Naive thymus-derived CD8-positive, alpha-beta T cell (primary cell): ENCODE measurements at places on chromosomes 2 and 18.

DNA sequence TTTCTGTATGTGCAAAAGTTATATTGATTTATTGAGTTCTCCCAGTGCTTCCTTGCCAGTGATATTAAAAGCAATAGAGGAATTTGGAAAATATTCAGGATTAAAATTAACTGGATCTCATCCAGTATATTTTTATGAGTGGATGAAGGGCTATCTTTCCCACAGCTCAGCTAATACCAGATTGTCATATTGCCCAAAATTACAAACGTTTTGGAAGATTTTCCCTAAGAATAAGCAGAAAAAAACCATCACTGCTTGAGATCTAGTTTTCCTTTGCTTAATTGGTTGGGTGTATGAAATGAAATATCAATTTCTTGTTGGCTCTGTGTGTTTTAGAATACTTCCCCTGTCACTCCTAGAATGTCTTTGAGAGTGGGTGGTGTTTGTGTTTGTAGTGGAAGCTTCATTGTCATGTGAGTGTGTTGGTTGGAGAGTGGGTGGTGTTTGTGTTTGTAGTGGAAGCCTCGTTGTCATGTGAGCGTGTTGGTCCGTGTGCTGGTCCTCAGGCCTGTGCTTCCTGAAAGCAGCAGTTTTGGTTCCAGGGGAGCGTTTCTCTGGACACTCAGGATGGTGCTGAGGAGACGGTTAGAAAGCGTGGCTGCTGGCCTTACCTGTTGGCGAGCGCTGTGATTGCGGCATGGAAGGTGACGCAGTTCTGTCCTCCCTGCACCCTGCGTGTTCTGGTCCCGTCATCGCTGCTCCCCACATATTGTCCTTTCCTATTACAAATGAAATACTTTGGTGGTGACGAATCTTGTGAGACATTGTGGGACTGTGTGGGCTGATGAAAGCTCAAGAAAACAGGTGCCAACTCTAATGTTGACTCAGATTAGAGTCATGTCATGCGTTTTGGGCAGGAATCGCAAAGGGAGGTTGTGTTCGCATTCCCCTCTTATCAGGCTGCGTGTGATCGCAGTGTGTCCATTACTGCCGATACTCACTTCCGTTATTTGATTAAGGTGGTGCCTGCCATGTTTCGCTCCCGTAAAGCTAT, 12.4 kb downstream of the ASB1 start:
- no peak for DNase-seq

DNA sequence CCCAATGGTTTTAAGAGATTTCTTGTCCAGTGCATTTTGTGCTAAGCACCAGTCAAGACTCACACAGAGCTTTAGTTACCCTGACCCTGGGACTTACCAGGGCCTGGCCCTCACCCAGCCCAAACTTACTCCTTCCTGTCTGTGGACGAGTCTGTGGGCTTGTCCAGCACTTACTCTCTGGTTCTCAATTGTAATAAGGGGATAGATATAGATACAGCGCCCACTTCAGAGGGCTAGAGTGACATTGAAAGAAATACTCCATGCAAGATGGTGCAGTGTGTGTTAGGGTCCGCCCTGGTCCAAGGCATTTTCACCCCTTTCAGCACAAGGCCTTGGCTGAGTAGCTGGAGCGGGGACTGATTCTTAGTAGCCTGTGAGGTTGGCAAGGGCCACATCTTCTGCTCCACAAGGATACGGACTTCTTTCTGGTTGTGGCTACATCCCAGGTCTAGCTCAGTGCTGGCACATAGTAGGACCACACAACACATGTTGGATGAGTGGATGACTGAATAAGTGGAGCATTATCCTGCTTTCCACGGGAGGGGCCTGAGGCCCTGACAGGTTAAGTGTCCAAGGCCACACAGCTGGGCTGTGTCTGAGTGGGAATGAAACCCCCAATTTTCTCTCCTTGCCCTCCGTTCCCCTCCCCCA, 3.8 kb upstream of the ARID5A start:
- no peak for DNase-seq

GRCh38 chr2:212858496-212858895, 292.9 kb downstream of the IKZF2 start:
- DNase-seq, result no peak

DNA sequence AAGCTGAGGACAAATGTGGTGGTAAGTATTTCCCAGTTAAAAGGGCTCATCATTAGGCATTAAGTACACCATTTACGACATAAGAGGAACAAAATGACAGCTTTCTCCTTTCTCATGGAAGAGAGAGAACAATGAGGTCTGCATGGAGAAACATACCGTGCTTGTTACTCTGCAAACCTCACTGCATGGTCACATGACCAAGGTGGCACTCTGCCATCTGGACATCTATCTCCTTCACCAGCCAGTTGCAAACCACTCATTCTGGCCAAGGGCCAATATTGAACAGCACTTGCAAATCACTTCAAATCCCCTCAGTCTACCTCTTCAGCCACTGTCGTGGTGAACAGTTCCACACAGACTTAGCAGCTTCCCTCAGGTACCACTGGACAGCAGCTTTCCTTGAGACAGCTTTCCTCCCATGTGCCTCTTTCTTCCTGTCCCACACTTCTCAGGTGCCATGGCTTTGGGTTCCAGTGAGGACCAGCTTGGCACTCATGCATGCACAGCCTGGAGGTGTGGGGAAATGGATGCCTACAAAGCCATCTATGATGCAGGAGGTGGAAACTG, 29.5 kb upstream of the DPP4 start:
- DNase-seq, result no peak

- DNase-seq, result no peak
These were observed 27.9 kb upstream of the EPC2 start for GRCh38 chr2:148616662-148617061.

- DNase-seq, result no peak
These were observed 1838.8 kb upstream of the LRRTM1 start for GRCh38 chr2:82143343-82143742.

- no peak for DNase-seq
These were observed 4.0 kb downstream of the NT5DC4 start for GRCh38 chr2:112724591-112725525.

DNA sequence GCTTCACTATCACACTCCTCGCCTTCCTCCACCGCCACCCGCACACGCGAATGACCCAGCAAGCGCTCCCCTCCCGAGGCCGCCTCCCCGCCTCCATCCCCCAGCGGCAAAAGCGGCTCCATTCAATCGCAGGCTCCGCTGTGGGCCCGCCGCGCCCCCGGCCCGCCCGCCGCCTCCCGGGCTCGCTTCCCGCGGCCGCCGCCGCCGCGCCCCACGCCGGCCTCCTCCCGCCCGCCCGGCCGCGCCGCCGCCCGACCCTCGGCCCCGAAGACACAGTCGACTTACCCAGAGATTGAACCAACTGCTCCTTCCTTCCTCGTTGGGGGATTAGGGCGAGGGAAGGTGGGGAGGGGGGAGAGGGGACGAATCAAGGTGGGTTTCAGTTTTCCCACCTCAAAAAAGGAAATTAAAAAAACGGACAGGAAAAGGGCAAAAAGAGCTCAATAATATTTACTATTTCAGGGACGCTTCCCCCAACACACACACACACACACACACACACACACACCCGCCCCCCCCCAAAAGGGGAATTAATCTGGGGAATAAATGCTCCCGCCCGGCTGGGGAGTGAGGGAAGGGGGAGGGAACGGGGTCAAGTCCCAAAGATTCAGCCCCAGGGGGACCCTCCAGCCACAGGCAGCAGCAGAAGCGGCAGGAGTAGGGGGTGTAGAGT, 743 bp downstream of the XPO1 start:
- DNase-seq, result peak; percentile 23

- peak; percentile 81 for DNase-seq
These were observed 80.0 kb downstream of the GFPT1 start for GRCh38 chr2:69306822-69307578.

GRCh38 chr2:160970052-160970965, 189.9 kb upstream of the TANK start:
- DNase-seq, result no peak

DNA sequence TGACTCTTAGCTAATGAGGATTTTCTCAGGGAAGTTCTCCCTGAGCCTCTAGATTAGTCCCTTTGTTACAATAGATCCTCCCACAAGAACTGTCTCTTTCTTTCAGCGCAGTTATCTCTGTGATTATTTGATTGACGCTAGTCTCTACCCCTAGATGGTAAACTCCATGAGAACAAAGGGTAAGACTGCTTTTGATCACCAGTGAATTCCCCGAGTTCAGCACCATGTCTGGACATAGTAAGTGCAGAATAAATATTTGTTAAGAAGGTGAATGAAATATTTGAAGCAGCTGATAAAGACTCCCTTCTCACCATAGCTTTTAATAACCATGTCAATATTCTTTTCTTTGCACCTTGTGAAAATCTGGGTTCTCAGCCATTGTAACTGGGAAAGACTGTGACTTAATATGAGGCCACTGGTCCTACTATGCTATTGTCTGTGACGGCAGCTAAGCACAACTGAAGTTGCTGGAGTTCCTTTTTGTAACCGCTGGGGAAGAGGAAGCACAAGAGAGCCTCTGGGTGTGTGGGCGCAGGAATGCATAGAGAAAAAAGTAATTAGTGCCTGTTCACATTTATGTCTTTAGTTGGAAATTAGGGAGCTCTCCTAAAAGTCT, 214.7 kb downstream of the TGIF1 start:
- DNase-seq, result no peak

GRCh38 chr18:36352384-36352783, 54.9 kb downstream of the FHOD3 start:
- no peak for DNase-seq

- no peak for DNase-seq
These were observed 10.3 kb downstream of the FBLN7 start for GRCh38 chr2:112148477-112148876.

- no peak for DNase-seq
These were observed 88.5 kb downstream of the TWIST2 start for GRCh38 chr2:238936162-238937052.

DNA sequence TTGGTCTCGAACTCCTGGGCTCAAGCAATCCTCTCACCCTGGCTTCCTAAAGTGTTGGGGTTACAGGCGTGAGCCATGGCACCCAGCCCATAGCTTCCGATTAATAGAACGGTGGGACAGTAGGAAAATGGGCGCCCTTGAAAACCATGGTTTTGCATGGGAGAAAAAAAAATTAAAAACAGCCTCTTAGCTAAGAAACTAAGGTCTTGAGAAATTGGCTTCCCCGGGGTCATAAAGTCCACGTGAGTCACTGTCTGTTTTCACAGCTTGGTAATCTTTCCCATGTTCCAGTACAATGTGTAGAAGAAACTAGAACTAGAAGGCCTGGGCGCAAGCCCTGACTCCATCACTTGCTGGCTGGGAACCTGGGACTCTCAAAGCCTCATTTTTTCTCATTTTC, 20.7 kb downstream of the B3GNT2 start:
- DNase-seq, result no peak

DNA sequence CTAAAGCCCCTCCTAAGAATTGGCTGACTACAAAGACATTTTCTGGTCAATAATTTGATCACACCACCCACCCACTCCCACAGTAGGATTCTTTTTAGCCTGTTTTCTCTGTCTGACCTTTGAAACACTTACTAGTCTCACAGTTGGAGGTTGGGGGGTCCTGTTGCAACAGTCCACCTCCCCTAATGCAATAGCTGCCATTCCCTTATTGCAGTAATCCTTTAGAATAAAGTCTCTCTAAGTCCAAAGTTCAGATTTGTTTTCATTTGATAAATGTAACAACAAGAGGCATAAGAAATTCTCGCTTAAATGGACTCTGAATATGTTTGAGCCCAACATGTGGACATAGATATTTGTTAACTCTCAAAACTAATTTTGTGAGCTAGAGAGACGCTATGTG, 1326.8 kb upstream of the TMEFF2 start:
- no peak for DNase-seq

DNA sequence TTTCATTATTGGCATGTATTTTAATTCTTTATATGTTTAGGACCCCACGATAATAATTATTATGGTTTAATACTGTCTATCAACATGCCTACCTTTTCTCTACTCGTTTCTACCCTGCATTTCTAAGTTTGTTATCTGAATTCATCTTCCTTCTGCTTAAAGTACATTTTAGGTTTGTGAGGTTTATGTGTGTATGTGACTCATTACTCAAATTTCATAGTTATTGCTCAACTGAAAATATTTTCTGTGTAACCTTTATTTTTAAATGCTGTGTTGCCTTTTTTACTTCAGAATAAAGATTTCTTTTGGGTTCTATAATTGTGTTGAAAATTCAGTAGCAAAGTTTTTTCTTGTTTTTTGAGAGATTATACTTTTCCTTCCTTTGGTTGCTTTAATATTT, 933.9 kb upstream of the LRRTM1 start:
- no peak for DNase-seq

GRCh38 chr2:100621371-100621951, 58.7 kb downstream of the PDCL3 start:
- no peak for DNase-seq

- DNase-seq, result no peak
These were observed 174.2 kb downstream of the PRPF40A start for GRCh38 chr2:152542995-152543481.

GRCh38 chr2:206202446-206202845, 42.8 kb downstream of the EEF1B2 start:
- no peak for DNase-seq

- no peak for DNase-seq
These were observed 198.7 kb downstream of the CYP26B1 start for GRCh38 chr2:71948781-71949536.

GRCh38 chr18:250685-251084, 17.2 kb downstream of the THOC1 start:
- no peak for DNase-seq

GRCh38 chr2:134623796-134624195, 95.0 kb downstream of the TMEM163 start:
- DNase-seq, result no peak

DNA sequence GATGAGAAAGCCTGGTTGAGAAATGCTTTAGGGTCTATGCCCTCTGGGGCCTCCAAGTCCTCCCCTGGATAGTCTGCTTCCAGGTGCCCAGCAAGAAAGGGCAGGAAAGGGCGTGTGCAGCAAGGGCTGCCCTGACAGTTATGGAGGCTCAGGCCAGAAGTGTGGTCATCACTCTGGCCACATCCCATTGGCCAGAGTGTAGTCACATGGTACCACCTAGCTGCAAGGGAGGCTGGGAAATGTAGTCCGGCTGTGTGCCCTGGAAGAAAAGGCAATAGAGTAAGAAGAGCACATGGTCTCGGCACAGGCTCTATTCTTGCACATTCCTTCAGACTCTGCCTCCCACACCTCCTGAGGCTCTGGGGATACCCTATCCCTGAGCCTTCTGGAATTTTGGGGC, 35.7 kb downstream of the ODC1 start:
- no peak for DNase-seq

- DNase-seq, result no peak
These were observed 36.5 kb upstream of the SIX2 start for GRCh38 chr2:45045706-45046105.

DNA sequence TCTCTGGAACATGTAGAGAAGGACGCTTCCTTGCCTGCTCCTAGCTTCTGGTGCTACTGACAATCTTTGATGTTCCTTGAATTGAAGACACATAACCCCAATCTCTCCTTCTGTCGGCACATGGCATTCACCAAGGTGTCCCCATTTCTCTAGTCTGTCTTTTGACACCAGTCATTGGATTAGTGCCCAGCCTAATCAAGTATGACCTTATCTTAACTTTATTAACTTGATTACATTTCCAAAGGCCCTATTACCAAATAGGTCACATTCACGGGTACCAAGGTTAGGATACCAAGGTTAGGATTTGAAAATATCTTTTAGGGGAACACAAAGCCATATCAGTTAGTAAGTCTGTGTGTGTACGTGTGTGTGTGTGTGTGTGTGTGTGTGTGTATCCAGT, 377.9 kb downstream of the CMPK2 start:
- DNase-seq, result no peak
